ENCODE measurements at places on chromosomes 1 and 21. TPM values are rescaled to one million over a fixed set of nuclear protein-coding genes. Genes with fewer than 3 reads are reported as not detected.

TAS1R1 gene
- not detected for total RNA-seq

- DNase-seq = no peak
Observed at GRCh38 chr1:167764458-167765330, 42.9 kb downstream of the MPZL1 start.

DNA sequence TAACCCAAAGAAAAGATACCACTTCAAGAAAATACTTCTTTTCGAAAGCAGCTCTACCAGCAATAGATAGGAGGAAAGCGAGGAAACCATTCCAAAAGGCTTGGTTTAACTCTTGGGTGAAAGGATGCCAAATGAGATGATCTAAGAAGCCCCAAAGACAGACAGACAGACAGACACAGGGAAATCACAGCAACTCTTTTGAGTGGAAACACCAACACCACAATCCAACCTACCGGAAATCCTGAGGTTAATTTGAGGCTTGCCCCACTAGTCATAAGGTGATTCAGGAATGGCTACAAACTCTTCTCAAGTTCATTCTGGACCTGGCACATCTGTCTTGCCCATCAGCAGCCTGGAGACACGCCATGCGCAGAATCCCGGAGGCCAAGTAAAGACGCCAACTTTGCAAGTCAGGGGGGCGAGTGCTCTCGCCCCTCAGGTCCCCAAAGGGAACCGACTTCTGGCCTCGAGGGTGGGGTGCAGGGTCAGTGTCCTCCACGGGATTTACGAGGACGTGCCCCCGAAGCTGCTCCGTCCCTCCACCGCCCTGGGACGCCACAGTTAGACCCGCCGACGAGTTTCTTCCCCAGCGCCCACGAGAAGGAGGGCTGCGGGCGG is 778 bp downstream of the EVI5 start:
- peak; percentile 55 for DNase-seq

RCC1 gene
- total RNA-seq = 64.3 TPM

ZNF695 gene
- 3.0 TPM for total RNA-seq

DNA sequence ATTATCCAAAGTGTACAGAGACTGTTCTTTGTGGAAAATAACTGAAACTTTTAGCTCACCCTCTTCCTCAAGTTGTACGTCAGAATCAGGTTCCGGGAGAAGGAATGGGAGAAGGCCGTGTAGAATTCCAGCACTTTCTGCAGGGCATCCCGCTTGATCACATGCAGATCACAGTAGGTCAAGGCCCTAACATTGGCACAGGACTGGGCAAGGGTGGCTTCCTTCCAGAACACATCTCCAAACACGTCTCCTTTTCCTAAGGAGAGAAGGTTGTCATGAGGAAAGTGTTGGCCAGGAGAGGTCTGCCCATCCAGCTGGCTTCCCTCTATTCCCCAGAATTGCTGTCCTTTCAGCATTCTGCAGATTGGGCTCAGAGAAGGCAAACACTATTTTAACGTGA is 358.7 kb downstream of the KCNH1 start:
- no peak for DNase-seq

- DNase-seq = no peak
Observed at GRCh38 chr1:192109576-192109975, 48.7 kb upstream of the RGS18 start.

SERINC2 gene
- total RNA-seq = 10.4 TPM

GON4L gene
- total RNA-seq = 22.7 TPM

- DNase-seq = no peak
Observed at GRCh38 chr1:174931214-174931613, 68.5 kb upstream of the CACYBP start.

- DNase-seq = no peak
Observed at GRCh38 chr1:41915786-41916571, 2.7 kb downstream of the HIVEP3 start.

S100A9 gene
- not detected for total RNA-seq

DNA sequence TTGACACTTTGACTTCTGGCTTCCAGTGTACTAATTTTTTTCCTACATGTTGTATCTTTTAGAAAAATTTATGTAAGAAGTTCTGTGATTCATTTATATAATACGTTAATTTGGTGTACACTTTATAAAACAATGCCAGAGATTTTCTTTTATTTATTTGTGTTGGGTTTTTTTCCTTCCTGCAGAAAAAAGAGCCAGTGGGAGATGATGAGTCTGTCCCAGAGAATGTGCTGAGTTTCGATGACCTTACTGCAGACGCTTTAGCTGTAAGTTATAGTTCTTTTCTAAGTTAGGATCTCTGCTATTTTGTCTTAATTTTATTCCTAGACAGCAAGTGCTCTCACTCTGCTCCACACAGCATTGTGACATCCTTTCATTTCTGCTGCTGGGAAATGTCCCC is 14.4 kb downstream of the SARS1 start:
- no peak for DNase-seq

DNA sequence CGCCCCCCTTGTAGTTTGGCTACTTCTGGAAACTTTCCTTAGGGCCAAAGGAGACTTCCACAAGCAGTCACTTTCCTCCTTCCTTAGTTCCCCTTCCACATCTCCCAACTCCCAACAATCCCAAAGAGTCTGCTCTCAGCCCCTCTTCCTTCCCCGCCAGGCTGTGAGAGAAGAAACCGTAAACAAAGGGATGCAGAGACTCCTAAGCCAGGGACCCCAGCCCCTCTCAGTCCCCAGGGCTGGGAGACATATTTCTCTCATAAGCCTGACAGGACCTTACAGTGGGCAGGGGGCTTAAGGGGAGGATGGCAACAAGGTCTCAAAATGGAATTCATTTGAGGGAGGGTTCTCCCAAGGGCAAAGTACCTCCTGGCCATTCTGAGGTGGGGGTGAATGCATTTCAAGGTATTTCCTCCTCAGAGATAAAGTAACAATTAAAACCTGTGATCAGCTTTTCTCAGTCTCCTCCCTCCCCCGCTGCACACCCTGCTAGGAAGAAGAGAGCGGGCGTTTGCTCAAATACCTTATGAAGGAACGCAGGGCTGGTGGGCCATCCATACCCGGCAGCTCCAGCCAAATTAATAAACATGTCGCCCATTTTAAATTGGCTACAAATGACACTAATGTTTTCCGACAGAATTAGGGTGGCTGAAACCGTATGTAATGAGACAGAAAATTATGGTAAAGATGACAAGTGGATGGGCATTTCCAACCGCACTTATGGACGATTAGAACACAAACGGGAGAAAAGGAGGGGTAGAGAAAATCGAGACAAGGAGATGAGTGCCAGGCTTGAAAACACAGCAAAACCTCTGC is 4.0 kb downstream of the BARHL2 start:
- DNase-seq = no peak

TMEM82 gene
- not detected for total RNA-seq

DNA sequence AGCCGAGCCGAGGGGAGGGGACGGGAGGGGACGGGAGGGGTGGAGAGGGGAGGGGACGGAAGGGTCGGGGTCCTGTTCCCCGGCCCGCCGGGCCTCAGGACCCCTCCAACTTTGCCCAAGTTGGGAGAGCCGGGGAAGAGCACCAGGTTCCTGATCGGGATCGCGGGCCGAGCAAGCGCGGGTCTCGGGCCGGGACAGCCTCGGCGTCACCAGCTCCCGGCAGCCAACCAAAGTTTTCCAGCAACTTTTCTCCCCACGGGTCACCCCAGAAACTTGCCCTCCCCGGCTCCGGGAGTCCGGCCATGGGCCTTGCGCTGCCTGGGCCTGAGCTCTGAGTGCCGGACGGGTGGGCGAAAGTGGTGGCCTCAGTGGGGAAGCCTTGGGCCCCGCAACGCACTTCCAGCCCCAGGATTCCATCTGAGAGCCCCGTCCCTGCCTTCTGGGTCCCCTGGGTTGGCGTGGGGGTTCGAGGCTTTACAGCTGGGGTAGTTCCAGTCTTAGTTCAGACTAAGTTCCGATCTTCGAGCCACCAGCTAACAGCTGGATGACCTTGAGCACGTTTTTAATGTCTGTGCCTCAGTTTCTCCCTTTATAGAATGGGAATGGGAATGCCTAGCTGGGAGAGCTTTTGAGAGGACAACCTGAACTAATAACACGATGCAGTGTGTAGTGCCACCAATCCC is 458 bp downstream of the ZC3H12A start:
- DNase-seq = no peak

PINK1 gene
- total RNA-seq = 55.0 TPM
